EL (cell line): ENCODE measurements at places on chromosomes 3 and 15.

GRCh38 chr3:40317061-40317855, 7.8 kb downstream of the EIF1B start:
- peak; percentile 66 for DNase-seq

DNA sequence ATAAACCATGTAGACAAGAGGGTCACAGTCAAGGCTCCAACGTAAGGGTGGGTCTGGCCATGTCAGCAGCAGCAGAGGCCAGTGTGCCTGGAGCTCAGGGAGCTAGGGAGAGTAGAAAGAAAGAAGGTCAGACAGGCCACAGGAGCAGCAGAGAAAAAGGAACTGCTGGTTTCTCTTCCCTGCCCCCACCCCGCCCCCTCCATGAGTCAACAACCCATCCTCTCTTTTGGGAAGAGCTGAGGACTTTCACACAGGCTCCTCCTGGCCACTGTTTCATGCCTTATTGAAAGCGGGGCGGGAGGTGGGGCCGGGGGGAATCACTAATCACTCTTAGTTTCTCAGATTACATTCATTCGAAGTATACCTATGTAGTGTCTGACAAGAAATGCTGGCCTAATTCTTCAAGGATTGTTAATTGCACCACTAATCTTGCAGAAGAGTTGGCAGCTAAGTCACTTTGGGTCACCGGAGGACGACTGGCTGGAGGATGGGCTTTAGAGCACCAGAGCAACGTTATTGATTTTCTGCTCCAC, 9.1 kb upstream of the SCG3 start:
- no peak for DNase-seq

- DNase-seq: peak; percentile 49
These were observed 26.7 kb upstream of the MCF2L2 start for GRCh38 chr3:183455089-183455488.

- DNase-seq: no peak
These were observed 264.6 kb upstream of the TLE3 start for GRCh38 chr15:70362350-70362749.

DNA sequence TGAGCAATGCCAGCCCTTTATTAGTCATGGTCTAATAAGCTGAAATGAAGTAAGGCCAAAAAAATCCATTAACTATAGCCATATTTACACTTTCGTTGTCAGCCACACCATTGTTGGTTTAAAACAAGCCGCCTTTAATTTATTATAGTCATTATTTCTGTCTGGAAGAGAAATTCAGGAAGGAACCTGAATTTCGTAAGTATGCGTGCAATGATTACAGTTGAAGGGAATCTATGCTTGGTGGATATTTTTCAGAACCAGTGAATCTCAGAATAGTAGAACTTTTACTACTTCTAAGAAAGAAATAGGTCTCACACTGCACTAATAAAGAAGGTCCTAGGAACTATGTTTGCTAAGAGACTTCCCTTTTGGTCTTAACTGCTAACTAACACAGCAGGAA, 59.1 kb downstream of the FAM43A start:
- no peak for DNase-seq

DNA sequence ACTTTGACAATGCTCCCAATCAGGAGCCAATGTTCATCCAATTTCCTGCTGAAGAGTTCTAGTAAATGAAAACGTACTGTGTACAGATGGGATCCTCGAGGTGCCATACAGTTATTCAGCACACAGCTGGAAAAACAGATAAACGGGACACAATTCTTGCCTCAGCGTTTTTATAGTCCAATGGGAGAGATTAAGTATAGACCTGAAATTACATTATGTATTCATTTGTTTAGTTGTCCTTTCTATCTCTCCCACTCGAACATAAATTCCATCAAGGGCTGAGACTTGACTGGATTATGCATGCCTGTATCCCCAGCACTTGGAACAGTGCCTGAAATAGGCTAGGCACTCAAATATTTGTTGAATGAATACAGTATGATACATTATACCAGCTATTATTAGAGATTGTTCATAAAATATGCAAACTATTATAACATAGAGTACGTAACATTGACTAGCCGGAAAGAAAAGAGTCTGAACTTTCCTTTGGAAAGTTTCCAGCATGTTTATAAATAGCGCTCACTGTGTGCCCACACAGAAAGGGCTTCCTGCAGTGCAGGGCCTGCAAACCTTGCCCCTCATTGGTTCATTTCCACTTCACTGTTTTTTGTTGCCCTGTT, 27.4 kb upstream of the SNTN start:
- peak; percentile 87 for DNase-seq

- DNase-seq: no peak
These were observed 120.5 kb downstream of the LRIG1 start for GRCh38 chr3:66380200-66380932.

DNA sequence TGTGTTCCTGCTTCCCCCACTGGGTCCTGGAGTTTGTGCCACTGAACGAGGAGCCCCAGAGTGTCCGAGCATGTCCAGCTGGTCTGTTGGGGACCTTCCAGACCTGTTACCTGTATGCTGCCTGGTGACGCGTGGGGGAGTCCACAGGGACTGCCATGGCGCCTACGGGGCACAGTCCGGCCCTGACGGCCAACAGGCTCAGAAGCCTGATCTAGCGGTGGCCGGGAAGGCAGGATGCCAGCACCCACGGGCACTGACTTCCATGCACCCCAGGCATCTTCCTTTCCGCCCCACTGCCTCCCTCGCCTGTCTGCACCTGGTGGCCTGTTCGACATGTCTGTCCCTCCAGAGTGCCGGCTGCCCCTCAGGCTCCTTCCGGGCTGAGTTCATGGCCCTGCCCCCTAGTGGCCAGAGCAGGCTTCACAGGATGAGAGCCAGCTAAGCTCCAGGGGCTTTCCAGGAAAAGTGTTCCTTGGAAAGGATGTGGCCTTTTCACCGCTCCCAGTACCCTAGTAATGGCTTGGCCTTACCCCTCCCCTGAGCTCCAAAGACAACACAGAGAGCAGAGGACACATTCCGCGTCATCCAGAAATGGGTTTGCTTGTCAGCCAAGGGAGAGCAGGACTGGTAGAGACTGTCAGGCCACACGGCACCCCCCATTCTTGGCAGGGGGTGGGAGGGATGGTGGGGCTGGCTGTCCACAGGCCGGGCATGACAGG, 35.7 kb downstream of the NGRN start:
- peak; percentile 66 for DNase-seq

DNA sequence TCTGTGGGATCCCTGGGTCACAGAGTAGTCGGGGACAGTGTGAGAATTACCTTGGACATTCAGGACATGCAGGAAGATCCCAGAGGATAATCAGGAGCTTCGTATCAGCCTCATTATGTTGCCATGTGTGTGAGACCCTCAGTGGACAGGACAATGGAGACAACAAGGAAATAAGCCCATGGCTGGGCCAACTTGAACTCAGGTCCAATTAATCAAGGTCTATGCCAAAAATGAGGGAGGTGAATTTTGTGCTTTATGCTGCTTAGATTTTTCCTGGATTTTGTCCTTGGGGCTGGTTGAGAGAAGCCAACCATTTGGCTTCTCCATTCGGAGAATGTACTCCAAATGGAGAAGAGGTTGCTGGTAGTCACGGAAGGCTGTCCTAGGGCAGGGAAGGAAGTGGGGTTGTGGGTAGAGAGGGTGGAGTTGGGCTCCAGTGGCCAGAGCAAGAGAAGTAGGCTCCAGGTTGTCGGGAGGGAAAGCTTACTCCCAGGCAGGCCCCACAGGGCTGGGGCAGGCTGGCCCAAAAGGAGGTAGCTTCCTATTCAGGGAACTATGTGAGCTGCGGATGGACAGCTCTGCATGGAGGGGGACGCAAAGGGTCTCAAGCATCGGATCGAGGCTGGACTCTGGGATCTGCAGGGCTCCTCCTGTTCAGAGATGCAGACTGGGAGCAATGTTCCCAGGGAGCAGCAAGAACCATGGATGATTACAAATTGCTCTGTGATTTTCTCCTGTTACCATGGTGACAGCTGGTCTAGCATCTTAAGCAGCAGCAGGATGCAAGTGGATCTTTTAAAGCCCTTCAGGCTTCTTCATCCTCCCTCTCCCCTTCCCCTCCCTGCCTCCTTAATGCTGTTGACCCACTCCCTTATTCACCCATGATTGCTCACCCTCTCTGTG, 91.1 kb downstream of the WNT7A start:
- DNase-seq: no peak

- no peak for DNase-seq
These were observed 219.1 kb downstream of the ZNF385D start for GRCh38 chr3:21531909-21532308.

GRCh38 chr3:194472290-194472920, 14.4 kb downstream of the ATP13A3 start:
- DNase-seq: peak; percentile 69

DNA sequence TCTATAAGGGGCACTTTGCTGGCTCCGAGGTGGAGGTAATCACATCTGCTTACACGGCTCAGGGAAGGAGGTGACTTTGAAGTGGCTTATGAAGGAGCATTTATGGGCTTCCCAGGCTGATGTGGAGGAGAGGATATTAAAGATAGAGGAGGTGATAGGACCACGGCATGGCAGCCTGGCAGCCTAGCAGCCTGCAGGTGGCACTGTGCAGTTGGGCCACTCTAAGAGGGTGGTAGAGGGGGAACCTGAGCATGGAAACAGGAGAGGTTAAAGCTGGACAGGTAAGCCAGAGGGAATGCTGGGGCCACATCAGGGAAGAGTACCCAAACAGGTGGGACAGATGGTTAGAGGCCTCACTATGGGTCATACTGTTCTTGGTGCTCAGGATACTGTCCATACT, 375.0 kb downstream of the WDR72 start:
- no peak for DNase-seq

- no peak for DNase-seq
These were observed 708.9 kb upstream of the NECTIN3 start for GRCh38 chr3:110362751-110363150.

DNA sequence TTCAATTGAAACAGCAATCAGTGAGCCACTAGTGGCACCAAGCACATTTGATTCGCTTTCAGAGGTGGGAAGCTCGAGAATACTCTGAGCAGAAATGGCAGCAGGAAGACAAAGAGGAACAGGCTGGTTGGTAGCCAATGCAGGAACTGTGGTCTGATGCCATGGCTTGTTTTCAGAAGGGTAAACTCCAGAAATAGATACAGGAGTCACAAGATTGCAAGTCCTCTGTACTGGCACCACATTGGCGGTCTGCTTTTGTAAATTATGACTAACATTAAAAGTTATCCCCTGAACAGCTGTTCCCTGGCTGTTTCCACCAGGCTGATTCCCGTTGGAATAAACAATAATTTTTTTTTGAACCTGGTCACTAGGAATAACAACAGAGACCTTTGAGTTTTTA, 35.5 kb downstream of the USF3 start:
- DNase-seq: no peak

- no peak for DNase-seq
These were observed 575.7 kb upstream of the ZNF717 start for GRCh38 chr3:76361010-76361409.

DNA sequence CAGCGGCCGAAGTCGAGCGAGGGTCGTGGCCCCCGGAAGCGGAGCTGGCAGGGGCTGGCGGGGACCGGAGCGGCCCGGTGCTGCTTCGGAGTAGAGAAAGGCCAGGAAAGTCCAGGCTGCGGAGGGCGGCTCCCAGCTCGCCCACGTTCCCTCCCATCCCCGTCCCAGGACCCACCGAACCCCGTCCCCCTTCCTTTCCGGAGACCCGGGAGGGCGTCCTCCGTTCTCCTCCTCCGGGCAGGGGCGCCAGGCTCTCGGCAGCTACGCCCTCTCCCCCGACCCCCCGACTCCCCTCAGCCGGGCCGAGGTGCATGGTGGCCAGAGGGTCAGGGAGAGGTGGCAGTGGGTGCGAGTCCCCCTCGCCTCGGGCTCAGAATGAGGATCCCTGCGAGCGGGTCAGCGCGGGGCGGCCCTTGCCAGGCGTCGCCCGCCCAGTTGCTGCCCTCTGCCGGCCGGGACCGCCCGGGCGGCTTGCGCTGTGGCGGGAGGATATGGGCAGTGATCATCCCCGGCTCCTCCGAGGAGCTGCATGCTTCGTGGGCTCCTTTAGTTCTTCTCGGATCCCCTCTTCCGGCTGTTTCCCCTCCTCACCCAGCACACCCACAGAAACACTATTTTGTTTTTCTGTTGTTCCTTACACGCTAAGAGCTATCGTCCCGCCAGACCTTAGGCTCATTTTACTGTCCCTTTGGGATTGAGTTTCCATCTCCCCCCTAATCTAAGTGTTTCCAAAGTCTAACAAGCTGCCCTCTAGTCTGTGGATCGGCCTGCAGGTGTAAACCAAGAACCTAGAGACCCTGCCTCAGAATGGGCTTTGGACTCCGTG, 744 bp upstream of the ALDH1A2 start:
- DNase-seq: peak; percentile 68

- peak; percentile 3 for DNase-seq
These were observed 314.7 kb upstream of the CFAP20DC start for GRCh38 chr3:59364496-59364895.

DNA sequence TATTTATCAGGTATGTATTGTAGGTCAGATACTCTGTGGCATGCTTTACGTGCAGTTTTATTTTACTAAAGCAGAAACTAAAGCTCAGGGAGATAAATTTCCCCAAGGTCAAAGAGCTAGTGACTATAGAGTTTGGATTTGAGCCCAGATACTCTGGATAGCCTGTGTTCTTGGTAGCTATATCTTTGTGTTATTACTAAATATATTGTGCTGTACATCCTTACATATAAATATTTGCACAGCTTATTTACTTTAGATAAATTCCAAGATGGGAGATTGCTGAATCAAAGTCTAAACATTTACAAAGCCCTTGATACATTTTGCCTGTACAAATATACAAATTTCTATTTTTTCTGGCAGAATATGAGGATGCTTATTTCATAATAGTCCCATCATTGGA, 660.9 kb upstream of the NAALADL2 start:
- peak; percentile 54 for DNase-seq

DNA sequence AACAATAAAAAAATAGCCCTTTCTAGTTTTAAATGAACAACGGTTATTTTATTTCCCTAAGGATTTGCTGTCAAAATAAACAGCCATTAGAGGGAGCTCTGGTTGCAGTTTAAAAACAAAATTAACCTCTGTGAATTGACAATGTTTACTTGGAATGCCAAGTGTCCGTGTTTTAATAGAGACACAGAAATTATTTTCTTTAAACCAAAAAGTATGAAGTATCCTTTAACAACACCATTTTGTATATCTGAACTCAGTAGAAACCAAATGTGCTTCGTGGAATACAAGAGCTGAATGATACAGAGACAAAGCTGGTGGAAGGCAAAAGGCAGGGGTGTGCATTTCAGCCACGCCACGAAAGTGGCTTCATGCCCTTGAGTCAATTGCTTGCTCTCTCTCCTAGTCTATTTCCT, 74.4 kb downstream of the MOBP start:
- DNase-seq: peak; percentile 35

GRCh38 chr15:45714590-45715488, 80.0 kb downstream of the SQOR start:
- peak; percentile 60 for DNase-seq

- DNase-seq: no peak
These were observed 88.5 kb downstream of the CSNK1G1 start for GRCh38 chr15:64267331-64267973.

GRCh38 chr15:57337868-57338411, 38.4 kb upstream of the CGNL1 start:
- DNase-seq: peak; percentile 79

DNA sequence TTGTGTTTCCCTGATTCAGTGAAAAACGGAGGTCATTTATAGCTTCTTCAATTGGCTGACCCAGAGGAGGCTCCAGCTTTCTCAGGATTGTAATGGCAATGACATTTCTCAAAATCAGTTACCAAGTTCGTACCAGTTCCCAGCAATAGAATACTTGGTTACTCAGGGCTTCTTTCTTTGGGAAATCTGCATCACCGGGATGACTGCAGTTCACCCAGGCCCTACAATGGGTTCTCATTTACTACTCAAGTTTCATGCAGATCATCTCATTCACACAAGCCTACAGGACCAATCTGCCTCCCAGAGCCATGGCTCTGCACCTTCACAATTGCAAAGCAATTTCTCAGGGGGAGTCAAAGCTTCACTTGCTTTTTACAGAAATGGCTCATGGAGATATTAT, 109.6 kb downstream of the FHIT start:
- DNase-seq: no peak

- no peak for DNase-seq
These were observed 179.3 kb downstream of the FRMD5 start for GRCh38 chr15:44015545-44016305.
